ENCODE measurements at places on chromosomes 3 and 15. TPM values are rescaled to one million over a fixed set of nuclear protein-coding genes. Genes with fewer than 3 reads are reported as not detected.

DNA sequence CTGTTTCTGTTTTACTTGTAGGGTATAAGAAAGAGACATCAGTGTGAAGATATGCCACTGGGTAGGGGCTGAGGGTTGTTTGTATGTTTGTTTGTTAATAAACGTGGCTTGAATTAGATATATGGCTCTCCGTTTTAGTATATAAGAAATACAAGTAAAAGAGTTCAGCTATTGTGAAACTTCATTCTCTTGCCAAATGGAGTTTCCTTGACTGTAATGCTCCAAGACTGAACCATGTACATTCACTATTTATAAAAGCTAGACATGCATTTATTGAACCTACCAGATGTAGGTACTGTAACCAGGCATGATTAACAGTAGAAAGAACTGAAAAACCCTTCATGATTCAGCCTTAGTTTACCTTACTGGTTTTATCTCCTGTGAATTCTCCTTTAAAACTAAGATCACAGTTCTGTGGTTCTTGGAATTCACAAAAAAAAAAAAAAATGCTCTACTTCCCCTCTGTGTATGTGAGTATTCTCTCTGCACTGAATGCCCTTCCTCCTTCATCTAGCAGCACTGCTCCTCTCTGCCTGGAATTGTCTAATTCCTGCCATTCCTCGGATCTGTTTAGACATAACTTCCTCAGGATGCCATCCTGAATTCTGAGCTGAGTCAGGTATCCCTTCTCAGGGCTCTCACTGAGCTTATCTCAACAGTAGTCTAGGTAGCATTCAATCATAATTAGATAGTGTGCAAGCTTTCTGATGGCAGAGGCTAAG, 504.4 kb downstream of the FHIT start:
- DNase-seq = no peak

DNA sequence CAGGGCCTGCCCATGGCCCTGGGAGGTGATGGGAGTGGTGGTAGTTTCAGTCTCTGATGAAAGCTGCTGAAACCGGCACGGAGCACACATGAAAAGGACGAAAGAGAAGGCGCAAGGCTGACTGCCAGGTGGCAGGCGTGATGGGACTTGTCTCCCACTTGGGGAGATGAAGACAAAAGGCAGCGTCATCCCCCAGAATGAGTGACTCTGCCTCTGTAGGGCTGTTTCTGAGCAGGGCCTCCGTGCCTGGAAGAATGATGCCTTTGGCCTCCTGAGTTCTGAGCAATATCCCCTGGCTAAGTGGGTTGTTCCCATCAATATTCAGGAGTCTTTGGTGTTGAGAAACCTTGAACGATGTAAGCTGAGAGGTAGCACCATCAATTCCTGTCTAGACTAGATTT, 237.8 kb downstream of the OPA1 start:
- no peak for DNase-seq

DNA sequence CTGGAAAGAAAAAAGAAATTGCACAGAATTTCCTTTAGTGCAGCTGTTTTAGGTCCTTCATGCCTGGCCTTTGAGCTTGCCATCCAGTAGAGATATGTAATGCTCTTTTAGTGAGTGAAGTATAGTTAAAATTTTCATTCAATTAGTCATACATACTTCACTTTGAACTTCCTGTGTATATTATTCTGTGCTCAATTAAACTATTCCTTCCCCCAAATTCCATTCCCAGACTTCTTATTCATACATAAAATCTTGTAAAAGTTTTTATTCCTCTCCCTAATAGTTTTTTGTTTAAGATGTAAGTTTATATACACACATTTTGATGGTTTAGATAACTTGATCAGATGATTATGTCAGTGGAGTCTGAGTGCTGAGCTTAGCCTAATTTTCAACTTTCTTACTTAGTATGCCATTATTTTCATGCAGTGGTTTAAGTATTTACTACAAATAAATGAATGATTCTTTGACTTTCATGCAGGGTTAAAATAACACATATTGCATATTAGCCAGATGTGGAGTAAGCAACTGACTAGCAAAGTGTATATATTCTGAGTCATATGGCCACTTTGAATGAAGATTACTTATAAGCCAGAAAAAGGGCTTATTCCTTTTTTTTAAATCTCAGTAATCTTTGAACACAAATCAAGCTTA, 42.5 kb upstream of the ABHD10 start:
- no peak for DNase-seq

- DNase-seq = no peak
These were observed 77.7 kb downstream of the CRYGS start for GRCh38 chr3:186466391-186466974.

DNA sequence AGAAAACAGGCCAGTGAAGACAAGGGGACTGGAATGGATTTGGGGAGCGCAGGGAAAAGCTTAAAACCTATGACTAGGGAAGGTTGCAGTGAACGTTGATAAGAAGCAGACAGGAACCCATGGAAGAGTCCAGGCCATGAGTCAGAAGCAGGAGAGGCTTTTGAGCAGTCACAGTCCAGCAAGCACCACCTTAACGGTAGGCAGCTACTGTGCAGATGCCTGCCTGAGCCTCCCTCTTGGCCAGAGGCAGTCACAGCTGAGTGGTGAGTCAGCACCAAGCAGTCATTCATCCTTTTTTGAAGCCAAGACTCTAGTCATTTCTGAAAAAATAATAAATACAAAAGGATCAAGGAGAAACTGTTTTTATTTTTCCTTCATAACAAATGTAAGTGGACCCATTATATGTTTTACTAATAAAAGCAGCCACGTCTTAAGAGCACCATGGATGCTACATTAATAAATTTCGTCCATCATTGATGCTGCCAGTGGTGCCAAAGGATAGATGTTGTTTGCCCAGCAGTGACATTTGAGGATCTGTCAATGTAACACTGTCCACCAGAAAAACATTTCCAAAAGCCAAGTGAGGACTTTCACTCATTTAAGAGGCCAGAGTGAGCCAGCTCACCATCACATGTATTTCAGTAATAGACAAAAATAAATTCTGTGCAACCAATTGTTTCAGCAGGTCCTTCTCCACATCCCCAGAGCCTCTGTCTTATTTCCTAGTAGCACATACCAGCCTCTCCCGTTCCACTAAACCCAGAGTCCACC, 42.1 kb upstream of the ACTC1 start:
- no peak for DNase-seq

DNA sequence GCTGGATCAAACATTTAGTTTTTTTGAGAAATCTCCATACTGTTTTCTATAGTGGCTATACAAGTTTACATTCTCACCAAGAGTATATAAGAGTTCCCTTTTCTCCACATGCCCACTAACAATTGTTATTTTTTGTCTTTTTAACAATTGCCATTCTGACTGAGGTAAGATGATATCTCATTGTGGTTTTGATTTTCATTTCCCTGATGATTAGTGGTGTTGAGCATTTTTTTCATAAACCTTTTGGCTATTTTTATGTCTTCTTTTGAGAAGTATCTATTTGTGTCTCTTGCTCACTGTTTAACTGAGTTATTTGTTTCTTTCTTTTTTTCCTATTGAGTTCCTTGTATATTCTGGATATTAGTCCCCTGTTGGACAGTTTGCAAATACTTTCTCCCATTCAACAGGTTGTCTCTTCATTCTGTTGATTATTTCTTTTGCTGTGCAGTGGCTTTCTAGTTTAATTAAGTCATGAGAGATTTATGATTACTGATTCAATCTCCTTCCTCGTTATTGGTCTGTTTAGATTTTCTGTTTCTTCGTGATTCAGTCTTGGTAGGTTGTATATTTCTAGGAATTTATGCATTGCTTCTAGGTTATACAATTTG, 6.7 kb upstream of the RNF13 start:
- no peak for DNase-seq

DNA sequence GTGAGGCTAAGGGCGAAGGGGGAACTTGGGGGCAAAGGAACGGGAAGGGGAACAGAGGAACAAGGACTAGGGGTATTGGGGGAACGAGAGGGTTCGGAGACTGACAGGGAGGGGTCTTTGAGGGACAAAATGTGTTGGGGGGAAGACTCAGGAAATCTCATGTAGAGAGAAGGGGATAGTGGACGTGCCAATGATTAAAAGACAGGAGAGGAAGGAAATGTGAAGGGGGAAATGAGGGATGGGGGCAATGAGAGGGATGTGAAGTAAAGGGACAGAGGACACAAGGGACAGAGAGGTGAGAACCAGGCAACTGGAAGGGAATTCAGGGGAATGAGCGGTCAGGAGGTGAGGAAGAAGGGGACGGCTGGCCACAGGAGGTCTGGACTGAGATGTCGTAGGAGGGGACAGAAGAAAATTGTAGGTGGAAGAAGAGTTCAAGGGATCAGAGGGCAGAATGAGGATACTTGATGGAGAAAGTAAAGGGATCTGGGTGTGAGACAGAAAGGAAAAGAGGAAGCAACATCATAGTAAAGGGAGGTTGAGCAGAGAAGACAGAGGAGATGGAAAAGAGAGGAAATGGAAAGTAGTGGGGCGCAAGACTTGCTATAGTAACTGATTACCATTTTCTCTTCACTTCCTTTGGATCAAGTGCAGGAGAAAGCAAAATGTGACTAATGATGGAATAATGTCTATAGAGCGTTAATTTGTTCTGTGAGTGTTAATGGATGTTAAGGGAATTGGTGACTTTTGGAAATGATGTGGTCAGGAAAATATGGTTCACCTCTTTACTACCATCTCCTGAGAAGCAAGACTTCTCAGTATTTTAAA, 749 bp downstream of the RAB8B start:
- no peak for DNase-seq

GRCh38 chr3:70067860-70068521, 68.5 kb downstream of the SAMMSON start:
- no peak for DNase-seq

- no peak for DNase-seq
These were observed 39.0 kb downstream of the CHAC1 start for GRCh38 chr15:40992241-40992741.

DNA sequence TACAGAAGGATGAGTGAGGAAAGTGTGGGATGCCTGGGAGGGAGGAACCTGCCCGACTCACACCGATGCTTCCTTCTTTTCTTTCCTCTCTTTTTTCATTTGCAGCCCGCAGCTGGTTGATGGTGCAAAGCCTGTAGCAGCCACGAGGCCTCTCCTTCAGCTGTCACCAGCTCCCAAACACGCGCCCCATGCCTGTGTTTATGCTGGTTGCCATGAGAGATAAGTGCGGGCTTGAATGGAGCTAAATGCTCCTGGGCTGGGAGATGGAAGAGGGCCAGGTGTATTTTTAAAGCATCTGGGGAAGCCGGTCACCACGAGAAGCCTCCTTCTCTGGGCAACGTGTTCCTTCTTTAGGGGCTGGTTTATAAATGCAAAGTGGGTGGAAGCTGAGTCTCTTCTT, 9.3 kb downstream of the COLQ start:
- no peak for DNase-seq

GRCh38 chr3:156681002-156681401, 6.6 kb downstream of the TIPARP start:
- peak; percentile 28 for DNase-seq

- no peak for DNase-seq
These were observed 2.3 kb upstream of the CTDSPL start for GRCh38 chr3:37859354-37859753.

DNA sequence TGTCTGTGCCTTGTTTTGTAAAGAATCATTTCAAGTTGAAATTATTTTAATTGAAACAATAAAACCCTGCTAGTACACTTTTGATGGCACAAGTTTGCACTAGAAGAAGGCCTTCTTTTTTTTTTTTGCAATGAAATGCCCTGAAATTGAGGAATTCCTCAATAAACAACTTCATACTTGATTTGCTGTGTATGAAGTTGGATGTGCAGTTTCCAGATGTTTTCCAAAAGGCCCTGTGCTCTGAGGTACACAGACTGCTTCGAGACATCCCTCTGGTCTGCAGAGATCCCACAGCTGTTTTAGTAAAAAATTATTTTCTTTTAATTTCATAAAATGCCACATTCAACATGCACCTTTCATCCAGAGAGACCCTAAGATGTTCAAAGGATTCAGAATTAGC, 48.9 kb downstream of the HES1 start:
- no peak for DNase-seq

DNA sequence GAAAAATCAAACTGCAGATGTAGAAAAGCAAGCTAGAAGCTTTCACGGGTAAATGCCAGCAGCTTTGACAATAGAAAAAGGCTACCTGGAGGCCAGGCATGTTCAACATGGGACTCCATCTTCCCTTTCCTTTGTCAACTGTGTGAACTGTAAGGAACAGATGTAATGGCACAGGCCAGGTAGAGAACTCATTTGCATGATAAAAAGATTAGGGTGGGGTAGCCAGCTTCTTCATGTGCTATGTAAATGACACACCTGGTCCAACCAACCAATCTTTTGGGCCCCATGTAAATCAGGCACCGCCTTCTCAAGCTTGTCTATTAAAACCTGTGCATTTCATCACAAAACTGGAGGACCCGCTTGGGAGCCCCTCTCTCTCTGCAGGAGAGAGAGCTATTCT, 686.5 kb upstream of the GOLIM4 start:
- DNase-seq = no peak

DNA sequence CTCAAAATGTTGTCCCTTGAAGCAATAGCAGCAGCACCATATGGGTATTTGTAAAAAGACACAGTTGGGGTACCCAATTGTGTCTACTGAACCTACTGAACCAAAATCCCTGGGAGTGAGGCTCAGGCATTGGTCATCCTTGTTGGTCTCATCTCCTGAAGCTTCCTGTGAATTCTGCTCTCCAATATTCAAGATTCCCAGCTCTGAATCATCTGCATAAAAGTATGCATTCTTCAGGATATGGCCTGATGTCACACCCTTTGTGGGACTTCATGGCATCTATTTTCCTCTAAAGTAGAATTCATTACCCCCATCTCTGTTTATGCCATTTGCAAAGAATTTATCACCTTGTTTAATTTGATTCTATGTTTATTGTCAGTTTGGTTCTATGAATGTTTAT, 13.3 kb upstream of the PTX3 start:
- DNase-seq = no peak

- no peak for DNase-seq
These were observed 31.1 kb downstream of the SCN5A start for GRCh38 chr3:38618343-38618742.

GRCh38 chr3:13891492-13892073, 11.7 kb upstream of the WNT7A start:
- no peak for DNase-seq

- no peak for DNase-seq
These were observed 85.5 kb downstream of the TGFBR2 start for GRCh38 chr3:30691944-30692343.

DNA sequence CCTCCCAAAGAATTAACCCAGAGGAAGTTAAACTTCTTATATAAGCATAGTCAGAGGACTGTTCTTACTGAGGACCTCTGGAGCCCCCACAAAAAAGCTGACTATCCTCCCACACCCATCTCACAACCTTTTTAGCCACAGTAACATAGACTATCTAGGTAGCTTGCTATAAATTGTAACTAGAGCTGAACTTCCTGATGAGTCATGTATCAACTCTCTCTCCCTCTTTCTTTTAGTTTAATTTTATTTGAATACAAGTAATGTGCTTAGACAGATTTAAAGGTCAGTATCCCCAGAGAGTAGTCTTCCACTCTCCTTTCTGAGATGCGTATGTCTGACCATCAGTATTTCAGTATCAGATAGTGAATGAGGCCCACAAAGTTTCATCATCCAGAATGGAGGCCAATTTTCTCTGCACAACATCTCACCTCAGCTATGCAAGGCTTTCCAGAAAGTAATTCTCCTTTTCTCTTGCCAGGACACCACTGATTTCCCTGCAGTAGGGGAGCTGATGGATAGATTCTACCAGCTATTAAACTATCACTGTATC, 104.0 kb upstream of the MYRIP start:
- DNase-seq = no peak

- DNase-seq = no peak
These were observed 108.3 kb upstream of the UBE2E1 start for GRCh38 chr3:23697416-23697815.

CILP gene
- total RNA-seq = 15.0 TPM

TRPM1 gene
- total RNA-seq = not detected

PLA2G4D gene
- not detected for total RNA-seq

SPESP1 gene
- total RNA-seq = not detected

BCL2A1 gene
- not detected for total RNA-seq

PATL2 gene
- 3.0 TPM for total RNA-seq
